ENCODE measurements at places on chromosomes 1 and 21.

DNA sequence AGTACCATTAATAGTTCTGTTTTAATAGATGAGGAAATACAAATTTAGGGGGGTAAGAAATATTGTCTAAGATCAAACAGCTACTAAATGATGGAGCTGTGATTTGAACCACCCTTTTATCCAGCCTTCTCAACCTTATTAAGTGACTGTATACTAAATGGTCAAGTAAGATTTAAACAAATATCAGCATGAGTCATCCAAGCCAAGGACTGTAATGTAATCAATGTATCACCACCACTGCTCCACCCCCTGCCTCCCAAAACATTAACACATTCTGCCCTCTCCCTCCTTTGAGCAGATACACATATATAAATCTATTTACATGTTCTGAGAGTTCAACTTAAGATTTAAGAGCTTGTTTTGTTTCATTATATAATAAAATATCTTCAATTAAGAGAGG, 58.9 kb downstream of the LRRC40 start:
- DNase-seq: no peak

- no peak for DNase-seq
Observed at GRCh38 chr1:55707196-55707595, 492.0 kb upstream of the USP24 start.

DNA sequence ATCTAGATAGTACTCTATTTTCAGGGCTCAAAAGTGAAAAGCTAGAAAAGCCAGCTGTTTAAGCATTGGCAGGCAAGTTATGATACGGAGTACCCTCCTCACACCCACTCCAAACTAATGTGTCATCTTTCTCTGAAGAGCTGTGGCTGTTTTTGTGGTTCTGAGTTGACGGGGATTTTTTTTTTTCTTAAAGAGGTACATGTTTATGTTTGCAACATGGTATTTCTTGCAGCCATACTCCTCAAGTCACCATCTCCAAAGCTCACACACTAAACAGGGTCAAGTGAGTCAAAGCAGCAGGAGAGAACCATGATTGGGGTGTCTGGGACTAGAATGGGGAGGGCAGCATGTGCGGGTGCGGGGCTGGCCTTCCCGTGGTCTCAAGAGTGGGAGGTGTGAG, 347.2 kb downstream of the DISC1 start:
- no peak for DNase-seq

- no peak for DNase-seq
Observed at GRCh38 chr1:181557313-181557712, 74.0 kb downstream of the CACNA1E start.

DNA sequence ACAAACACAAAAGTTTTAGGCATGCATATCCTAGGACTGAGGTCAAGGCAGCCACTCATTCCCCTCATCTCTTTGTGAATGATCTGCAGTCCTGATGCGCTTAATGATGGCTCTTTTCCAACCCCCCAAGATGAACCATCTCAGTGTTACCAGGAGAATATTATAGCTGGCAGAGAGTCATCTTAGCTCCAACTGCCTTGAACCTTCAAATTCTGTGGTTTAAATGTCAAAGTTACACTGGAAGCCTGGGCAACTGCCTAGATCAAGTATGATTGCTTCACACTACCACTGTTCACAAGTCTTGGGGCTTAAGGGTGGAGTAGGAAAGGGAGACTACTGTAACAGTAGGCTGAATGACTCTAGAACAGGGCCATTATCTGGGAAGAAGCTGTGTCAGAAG, 8.0 kb upstream of the MYBPHL start:
- no peak for DNase-seq

GRCh38 chr1:206066479-206067171, 13.7 kb downstream of the RHEX start:
- no peak for DNase-seq

- no peak for DNase-seq
Observed at GRCh38 chr1:154664331-154665002, 56.5 kb upstream of the ADAR start.

- DNase-seq: no peak
Observed at GRCh38 chr1:87108814-87109411, 194.5 kb downstream of the HS2ST1 start.

- no peak for DNase-seq
Observed at GRCh38 chr1:193356249-193356648, 169.8 kb upstream of the B3GALT2 start.

GRCh38 chr1:82606546-82606945, 805.8 kb downstream of the ADGRL2 start:
- no peak for DNase-seq

DNA sequence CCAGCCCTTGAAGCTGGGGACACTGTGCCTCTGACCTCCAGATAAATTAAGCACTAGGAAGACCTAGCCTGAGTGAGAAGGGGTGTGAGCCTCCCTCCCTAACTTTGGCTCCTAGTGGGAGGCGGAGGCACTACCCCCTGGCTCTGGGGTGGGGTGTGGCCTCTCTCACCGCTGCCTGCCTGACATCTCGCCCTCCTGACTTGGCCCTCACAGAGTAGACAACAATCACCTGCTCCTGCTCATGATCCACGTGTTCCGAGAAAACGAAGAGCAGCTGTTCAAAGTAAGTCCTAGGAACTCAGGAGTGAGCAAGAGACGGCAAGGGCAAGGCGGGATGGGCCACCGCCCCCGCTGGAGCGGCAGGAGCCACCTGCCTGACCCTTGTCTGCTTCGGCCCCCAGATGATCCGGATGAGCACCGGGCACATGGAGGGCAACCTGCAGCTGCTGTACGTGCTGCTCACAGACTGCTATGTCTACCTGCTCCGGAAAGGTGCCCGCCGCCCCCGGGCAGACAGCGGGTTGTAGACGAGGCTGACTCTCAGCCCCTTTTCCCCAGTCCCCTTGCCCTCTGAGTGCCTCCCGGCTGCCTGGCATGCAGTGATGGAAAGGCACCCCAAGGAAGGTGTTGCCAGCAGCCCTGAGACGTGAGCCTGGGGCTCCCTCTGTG, 8.1 kb upstream of the SLC25A34 start:
- DNase-seq: no peak

DNA sequence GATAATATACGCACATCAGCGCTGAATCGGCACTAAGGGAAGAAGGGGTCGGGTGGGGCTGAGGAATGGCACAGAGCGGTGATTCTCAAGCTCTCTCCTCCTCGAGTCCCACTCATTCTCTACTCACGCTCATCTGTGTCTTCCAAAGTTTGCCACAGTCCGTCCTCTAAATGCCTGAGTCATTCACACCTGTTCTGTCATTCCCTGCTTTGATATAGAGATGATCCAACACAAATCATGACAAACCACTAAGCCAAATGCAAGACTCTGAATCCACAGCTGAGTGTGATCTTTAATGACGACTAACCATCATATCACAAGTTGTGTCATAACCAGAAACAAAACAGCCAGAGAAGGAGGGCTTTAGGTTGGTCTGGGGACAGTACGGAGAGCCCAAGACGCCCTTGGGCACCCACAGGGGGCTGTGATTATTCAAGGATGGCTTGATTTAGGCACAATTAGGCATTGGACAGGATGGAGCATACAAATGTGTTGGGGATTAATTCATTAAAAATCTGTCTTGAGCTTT, 501.5 kb downstream of the KIF26B start:
- DNase-seq: no peak

- DNase-seq: no peak
Observed at GRCh38 chr21:44695184-44695583, 1.8 kb upstream of the KRTAP10-12 start.

- no peak for DNase-seq
Observed at GRCh38 chr1:21956720-21957552, 19.8 kb upstream of the HSPG2 start.

DNA sequence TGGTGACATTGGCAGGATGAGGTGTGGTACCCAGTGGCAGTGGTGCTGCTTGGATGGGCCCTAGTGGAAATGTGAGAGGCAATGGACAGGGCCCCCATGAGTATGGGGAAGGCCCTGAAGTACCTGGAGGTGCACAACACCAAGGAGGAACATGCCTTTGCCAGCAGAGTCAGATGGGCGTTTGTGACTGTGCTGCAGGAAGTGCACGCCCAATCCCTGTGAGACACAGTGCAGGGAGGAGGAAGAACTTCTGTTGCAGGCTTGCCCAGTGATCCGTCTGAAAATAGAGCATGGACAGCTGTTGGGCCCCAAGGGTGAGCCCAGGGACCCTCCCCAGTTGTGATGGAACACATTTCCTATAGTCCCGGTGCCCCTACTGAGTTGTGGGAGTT, 42.7 kb downstream of the GJA5 start:
- no peak for DNase-seq

GRCh38 chr1:240475832-240476231, 136.1 kb downstream of the GREM2 start:
- DNase-seq: no peak

GRCh38 chr1:208234721-208235120, 9.5 kb downstream of the PLXNA2 start:
- DNase-seq: no peak

GRCh38 chr1:229433364-229434004, 410 bp downstream of the ACTA1 start:
- no peak for DNase-seq

- DNase-seq: no peak
Observed at GRCh38 chr21:41326414-41327080, 9.9 kb downstream of the FAM3B start.
